Renal cortical epithelial cell (primary cell): ENCODE measurements at places on chromosomes 5 and 9.

DNA sequence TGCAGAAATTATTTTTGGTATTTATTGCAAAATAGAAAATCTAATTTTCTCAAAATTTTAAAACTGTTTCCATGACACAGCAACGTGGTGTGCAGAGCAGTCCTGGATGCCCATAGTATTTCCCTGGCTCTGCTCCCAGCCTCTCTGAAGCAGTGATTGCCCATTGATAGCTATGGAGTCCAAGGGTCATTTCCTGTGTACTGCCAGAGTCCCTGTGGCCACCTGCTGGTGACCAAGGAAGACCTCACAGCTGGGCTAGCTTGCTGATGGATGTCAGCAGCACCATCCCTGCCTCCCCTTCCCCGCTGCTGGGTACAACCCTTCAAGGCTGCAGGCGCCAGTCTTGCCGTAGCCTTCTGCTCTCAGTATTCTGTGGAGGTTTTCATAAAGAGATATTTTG is 184.1 kb downstream of the DIRAS2 start:
- peak; percentile 71 for DNase-seq

DNA sequence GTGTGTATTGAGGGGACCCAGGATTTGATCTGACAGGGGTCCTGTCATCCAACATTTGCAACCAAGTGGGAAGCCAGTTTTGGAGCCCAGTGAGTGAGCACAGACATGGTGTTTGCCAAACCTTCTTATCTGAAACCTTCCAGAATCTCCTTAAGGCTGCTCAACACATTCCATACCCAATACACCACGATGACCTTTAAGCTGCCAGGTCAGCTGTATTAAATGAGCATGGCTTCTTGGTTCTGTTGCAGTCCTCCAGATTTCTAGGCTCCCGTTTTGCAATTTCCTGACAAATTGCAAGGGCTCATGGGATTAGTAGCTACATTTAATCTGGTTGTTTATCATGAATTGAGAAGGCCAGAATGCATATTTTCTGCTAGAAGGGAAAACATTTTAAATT is 124.2 kb upstream of the ATP10B start:
- no peak for DNase-seq

- DNase-seq: peak; percentile 40
Observed at GRCh38 chr9:86660146-86660943, 287.0 kb downstream of the GAS1 start.

- DNase-seq: peak; percentile 92
Observed at GRCh38 chr5:173454736-173455598, 126.8 kb upstream of the STC2 start.

GRCh38 chr5:147156012-147156411 is 78.8 kb upstream of the STK32A start:
- no peak for DNase-seq

- DNase-seq: no peak
Observed at GRCh38 chr9:36146651-36147050, 10.1 kb downstream of the GLIPR2 start.

GRCh38 chr5:136994154-136994553 is 505.0 kb downstream of the SPOCK1 start:
- DNase-seq: no peak

- DNase-seq: peak; percentile 46
Observed at GRCh38 chr9:34072410-34072809, 23.7 kb upstream of the UBAP2 start.

DNA sequence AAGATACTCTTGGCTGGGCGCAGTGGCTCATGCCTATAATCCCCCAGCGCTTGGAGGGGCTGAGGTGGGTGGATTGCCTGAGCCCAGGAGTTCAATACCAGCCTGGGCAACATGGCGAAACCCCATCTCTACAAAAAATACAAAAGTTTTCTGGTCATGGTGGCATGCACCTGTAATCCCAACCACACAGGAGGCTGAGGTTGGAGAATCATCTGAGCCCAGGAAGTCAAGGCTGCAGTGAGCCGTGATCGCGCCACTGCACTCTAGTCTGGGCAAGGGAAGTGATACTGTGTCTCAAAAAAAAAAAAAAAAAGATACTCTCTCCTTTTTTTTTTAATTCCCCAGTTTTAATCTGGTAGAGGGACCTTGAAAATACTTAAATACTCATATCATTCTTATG is 15.0 kb downstream of the ANKRD33B start:
- no peak for DNase-seq

- DNase-seq: no peak
Observed at GRCh38 chr9:68951879-68952659, 61.8 kb downstream of the PRKACG start.

GRCh38 chr9:38091310-38092199 is 22.5 kb upstream of the SHB start:
- no peak for DNase-seq

GRCh38 chr5:84364043-84364442 is 20.6 kb downstream of the EDIL3 start:
- DNase-seq: no peak

DNA sequence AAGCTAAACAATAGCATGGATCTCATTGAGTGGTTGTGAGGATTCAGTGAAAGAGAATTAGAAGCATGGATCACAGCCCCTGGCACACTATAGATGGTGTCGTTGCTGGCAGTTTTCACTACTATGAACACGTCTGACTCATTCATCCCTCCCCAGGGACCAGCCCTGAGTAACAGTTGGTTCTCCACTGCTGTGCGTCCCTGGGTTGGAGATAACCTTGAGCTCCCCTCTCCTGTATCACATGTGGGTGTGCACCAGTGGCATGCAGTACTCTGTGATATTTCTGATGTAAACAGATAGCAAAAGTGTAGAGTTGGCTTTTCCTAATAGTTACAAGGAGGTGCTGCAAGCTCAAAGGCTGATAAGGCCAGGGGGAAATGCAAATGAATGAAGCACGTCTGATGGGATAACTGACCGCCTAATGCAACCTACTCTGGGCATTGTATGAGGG is 8.8 kb upstream of the LCP2 start:
- no peak for DNase-seq

DNA sequence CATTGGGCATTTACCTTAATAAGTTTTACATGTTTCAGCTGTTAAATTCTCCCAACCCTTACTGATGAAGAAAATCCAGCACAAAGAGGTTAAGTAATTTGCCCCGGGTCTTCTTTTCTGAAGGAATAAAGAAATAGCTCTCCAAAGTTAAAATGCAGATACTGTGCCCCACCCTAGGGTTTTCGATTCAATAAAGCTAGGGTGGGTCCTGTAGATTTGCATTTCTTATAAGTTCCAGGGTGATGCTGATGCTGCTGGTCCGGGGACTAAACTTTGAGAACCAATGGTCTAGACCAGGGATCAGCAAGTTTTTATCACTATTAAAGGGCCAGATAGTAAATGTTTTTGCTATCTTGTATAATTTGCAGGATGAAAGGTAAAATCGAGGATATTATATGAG is 156.7 kb downstream of the ADAMTS12 start:
- DNase-seq: no peak

GRCh38 chr9:96027251-96028131 is 152.0 kb downstream of the ERCC6L2 start:
- no peak for DNase-seq

GRCh38 chr5:59656351-59657254 is 236.9 kb downstream of the PDE4D start:
- DNase-seq: no peak

- DNase-seq: no peak
Observed at GRCh38 chr5:142175461-142176142, 67.0 kb downstream of the NDFIP1 start.

DNA sequence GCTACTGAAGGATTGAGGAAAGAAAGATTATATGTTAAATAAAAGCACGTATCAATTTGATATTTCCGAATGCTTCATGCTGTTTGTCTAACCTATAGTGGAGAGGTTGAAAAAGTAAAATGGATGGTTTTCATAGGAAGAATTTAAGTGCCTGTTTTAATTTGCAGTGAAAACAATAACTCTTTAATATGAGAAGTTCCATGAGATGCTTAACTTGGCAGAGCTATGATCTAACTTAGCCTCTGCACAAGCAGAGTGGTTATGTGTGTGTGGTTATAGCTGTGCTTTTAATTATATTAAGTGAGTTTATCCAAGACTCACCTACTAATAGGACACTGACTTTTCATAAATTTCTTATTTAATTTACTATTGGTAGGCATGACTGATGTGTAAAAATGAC is 57.4 kb downstream of the AOPEP start:
- DNase-seq: no peak

GRCh38 chr9:72814083-72814597 is 138.7 kb downstream of the ALDH1A1 start:
- no peak for DNase-seq

DNA sequence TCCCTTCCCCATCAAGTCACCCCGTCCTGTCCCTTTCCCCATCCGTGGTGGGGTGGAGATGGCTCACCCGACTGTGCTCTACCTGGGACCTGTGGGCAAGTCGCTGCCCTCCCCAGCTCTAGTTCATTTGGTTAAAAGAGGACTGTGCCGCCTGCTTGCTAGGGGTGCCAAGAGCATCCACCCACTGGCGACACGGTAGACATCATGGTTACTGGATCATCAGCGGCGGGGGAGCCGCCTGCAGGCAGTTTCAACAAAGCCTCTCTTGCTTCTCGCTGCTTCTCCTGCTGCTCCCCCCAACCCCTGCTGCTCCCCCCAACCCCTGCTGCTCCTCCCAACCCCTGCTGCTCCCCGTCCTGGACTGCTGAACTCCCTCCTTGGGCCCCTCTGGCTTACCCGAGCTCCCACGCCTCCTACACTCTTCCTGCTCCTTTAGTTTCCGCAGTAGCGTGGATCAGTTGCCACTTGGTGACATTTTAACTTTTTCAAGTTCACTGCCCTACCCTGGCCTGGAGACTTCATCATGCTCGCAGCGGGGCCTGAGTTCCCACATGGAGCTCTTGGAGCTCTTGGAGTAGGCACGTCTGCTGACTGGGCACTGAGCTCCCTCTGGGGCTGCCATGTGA is 22.0 kb upstream of the SCGB3A1 start:
- DNase-seq: peak; percentile 21

DNA sequence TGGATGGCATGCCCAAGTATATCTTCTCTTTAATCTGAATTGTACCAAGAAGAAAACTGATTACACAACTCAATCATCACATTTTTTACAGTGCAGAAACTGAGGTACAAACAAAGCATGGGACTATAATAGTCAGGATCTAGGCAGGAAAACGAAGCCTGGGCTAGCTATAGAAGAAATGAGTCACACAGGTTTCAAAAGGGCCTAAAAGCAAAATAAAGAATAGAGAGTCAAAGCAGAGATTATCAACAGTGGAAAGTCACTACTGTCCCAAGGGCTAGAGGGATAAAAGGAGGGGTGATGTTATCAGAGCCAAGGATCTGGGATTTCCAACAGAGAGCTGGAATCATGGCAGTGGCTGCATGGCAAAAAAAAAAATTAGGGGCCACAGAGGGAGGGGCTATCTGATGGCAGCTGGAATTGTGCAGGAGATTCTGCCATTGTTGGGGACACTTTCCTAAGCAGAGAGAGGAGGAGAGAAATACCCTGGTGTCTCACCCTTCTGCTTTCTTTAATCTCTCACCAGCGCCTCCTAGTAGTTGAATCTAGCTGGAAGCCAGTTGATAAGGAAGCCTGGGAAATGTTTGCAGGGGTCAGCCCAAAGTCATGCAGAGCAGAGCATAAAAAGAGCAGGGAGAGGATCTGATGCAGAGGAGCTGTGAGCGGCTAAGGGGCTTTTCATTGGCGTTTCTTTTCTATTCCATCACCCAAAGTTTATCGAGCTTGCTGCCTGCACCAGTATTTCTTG is 343.2 kb downstream of the ACTL7B start:
- DNase-seq: no peak

DNA sequence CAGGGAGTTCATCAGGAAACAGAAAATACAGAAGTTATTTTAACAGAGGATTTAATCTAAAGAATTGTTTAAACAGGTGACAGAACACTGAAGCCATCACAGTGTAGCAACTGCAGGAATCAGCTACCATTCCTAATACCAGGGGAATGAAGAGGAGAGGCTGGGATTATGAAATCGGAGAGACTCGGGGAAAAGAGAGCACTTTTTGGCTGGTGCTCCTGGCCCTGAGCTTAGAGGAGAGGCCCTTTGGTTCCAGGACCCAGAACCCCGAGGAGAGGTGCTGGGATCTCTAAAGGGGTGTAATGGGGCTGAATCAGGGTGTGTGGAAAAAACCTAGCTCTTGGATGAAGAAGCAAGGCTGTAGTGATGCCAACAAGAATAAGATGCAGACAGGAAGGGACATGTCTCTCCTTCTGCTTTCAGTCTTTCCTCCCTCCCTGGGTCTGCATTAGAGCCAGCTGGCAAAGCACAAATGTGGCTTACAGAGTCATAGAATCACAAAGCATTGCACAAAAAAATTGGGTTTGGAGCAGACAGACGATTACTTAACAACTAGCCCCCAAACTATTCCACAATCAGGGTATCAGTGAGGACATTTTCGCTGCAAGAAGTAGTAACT is 11.6 kb upstream of the SFXN1 start:
- no peak for DNase-seq

DNA sequence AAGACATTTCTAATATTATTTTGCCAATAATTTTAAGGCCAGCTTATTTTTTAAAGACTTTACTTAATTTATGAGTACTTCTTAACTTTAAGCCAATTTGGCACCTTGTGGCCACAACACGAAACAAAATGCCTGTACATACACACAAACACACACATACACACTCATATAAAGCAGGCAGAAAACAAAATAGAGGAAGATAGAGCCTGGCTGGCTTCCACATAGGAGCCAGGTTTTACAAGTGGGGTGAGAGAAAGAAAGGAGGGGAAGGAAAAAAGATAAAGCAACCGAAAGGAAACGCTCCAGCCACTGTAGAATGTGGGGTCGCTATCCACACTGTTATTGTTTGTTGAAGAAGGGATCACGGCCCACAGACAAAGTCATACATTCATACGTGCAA is 10.4 kb downstream of the GMCL2 start:
- no peak for DNase-seq

DNA sequence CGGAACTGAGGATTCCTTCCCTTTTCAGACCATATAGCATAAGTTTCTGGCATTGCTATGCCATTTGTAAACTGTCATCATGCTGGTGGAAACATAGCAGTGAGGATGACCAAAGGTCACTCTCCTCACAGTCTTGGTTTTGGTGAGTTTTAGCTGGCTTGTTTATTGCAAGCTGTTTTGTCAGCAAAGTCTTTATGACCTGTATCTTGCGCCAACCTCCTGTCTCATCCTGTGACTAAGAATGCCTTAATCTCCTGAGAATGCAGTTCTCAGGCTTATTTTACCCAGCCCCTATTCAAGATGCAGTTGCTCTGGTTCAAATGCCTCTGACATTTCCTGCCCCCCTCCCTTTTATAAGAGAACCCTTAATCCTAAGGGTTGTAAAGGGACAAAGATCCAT is 26.7 kb upstream of the GRIA1 start:
- DNase-seq: peak; percentile 83

DNA sequence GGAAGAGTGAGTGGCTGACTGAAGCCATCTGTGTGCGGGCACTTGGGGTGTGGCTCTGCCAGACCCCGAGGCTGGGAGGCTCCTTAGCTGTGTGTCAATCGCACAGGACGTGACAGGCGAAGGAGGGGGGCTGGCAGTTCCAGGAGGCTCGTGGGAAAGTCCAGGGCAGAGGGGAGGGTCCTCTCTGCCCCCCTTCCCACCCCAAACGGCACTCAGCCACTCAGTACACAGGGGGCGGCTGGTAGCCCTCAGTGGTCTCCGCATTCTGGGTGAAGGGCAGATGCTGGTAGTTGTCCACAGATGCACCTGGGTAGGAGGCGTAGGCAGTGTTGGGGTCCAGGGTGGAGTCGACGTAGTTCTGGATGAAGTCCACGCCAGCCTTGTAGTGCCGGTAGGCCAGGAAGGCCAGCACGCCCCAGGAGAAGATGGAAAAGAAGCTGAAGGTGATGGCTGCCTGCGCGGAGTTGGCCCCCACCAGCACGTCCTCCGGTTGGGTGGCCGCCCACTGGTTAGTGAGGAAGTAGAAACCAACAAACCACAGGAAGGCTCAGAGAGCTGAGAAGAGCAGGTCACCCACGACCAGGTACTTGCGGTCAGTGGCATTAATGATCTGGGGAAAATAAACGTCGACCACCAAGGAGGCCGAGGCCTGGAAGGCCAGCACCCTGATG is 85.4 kb upstream of the CEP78 start:
- DNase-seq: no peak
